ENCODE measurements at places on chromosomes 2 and 18.
A peak's percentile ranks its signal among the peaks of the same experiment; 100 is the strongest.

- no peak for DNase-seq
Observed at GRCh38 chr2:43887176-43887575, 48.4 kb downstream of the ABCG8 start.

DNA sequence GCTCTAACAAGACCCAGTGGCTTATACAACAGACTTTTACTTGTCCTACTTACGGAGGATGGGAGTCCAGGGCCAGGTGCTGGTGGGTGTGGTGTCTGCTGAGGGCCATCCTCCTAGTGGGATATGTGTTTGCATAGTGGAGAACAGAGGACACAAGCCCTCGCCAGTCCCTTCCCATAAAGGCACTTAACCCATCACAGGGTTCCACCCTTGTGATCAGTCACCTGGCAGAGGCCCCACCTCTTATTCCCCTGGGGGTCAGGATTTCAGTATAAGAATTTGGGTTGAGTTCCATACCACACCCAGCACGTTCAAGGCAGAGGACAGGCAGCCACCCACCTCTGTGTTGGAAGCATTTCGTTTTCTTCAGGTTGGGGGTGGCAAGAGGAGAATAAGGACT lies 259.0 kb downstream of the AGAP1 start:
- DNase-seq, result no peak

- DNase-seq, result no peak
Observed at GRCh38 chr2:168526641-168527040, 70.6 kb downstream of the CERS6 start.

- DNase-seq, result no peak
Observed at GRCh38 chr18:10240973-10241372, 213.5 kb upstream of the APCDD1 start.

GRCh38 chr18:23563377-23564043 lies 22.8 kb downstream of the NPC1 start:
- DNase-seq, result peak; percentile 41

DNA sequence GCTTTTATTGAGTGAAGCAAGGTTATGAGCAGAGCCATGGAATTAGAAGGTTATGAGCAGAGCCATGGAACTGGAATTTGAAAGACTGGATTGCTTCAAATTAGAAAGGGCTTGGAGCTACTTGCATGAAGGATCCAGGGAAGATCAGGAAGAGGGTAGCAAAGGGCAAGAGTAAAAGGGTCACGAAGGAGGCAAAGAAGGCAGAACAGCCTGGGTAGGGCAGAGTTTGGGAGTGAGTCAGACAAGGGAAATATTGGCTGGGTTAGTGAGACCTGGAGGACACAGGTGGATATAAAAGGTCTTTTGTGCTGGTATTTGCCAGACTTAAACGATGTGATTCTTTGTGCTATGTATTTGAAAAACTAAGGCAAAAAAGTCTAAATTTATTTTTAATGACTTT lies 65.0 kb downstream of the SEMA4F start:
- no peak for DNase-seq

DNA sequence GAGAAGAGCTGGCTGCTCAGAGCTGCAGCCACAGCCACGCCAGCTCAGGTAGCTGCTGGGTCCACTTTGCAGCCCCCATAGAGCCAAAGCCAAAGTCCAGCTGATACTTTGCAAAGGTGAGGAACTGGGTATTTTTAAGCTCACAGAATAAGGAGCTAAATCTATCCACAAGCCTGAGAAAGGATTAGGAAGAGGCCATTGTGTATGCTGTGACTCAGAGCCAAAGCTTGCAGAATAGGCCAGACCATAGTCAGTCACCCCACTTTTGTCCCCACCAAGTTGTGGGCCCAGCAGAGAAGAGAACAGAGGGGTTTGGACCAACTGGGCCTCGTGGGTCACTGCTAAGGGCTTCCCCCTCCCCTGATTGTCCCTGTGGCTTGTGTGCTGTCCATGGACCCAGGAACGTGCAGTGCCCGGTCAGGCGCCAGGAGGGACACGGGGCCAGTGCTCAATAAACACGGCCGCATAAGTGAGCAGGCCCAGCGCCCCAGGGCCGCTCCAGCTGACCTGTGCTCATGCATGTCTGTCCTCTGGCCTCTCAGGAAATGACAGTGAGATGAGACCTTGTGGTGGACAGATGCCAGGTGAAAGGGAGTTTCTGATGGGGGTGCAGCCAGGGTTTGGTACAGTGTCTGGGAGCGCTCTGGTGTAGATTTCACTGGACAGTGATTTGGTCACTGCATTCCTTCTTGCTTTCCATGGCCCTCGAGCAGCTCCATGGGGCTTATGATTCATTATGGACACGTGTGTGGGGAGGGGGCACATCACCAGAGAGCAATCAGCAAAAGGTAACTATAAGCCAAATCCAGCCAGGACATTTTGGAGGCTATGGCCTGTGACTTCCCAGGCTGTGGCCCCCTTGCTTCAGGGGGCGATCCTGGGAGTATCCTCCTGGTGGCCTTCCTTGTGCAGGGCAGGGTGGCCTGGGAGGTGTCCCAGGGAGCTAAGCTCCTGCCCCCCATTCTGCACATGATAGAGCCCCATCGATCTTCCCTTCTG lies 31.3 kb downstream of the MAL start:
- DNase-seq, result no peak

DNA sequence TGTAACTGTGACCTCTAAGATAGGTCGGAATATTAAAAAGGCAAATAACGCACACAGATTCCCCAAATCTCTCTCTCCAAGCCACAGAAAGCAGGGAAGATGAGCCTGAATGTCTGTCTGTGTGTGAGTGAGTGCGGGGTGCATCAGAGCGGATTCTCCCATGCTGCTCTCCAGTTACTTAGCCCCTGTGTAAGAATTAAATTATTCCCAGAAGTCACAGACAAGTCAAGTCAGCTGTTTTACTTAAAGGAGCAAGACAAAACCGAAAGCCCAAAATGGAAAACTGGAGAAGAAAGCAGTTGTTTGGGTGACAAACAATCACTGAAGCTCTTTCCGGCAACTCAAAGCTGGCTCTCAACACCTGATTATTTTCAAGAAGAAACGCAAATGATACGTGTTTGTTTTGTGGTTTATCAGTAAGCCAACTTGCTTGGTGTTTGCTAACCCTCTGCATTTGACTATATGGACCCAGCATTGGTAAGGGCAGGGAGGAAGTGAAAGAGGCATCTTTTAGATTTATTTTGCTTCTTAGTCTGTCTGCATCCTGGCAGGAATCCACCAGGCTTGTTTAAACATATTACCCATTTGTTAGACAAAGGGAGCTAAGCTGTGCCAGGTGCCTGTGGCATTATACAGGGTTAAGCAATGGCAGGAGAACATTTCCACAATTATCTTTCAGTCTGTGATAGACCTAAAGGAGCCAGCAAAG lies 121.5 kb upstream of the CREB1 start:
- no peak for DNase-seq

- DNase-seq, result no peak
Observed at GRCh38 chr2:162492225-162492624, 148.3 kb downstream of the GCA start.

- DNase-seq, result peak; percentile 20
Observed at GRCh38 chr2:218317835-218318234, 25.5 kb upstream of the TMBIM1 start.

DNA sequence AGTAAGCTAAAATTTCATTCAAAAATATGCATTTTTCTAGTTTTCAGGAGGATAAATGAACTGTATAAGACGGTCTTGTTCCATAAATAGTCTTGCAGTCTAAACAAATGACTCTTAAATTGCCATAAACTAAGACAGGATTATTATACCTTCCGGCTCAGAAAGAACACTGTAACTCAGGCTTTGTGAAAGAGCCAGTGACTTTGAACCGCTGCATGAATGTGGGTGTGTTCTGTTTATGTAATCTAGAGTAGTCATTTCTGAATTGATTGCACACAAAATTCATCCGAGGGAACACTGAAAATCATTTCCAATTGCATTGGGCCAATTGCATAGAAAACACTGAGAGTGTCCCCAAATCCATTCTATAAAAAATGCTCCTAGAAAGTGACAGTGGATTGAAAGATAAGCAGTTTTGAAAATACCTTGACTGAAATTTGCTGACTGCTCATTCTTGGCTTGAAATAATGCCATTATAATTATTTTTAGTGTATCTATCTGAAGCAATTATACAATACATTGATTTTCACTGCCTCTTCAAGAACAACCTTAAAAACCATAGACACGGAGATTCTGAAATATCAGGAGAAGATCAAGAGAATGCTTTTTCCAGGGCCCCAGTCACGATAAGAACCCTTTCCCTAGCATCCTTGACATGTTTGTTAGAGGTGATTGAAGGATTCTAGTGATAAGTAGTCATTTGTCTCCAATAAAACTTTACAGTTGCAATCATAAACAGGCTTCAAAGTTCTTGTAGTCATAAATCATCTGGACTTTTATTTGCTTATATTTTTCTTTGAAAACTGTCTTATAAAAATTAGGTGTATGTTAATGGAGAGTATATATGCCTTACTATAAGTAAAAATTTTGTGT lies 55.4 kb downstream of the CNTNAP5 start:
- no peak for DNase-seq

- no peak for DNase-seq
Observed at GRCh38 chr18:9890196-9890595, 4.4 kb downstream of the TXNDC2 start.

- DNase-seq, result no peak
Observed at GRCh38 chr2:26574066-26574899, 66.9 kb downstream of the CIB4 start.

DNA sequence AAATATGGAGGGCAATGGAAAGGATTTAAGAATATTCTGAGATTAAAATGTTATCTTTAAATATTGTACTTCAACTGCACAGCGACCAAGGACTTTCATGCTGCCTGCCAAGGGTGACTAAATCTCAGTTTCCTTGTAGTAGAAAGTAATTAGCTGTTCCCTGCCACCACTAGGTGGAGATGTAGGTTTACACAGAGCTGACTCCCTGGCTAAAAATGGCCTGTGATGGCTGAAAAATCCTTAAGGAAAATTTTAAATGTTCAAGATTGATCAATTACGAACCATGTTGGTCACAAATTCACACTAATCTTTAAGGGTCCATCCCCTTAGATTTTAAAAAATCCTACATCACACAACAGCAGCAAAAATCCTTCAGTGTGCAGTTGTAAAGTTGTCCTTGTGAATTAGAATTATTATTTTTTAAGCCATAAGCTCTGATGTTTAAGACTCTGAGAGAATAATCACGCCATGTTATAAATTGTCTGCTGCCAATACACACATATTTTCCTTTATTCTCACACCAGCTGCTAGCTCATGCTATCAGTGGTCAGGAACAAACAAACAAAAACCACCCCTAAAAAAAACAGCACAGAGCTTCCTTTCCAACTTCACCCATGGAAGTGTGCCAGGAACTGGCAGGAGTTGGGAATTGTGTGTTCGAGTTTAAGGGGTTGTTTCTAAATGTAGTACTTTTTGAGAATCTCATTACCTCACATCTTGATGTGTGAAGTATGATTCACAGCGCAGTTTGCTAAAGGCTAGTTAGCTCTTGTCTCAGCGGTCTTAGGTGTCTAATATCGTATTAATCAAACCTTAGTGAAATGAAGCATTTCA lies 399.8 kb downstream of the TMEM182 start:
- DNase-seq, result no peak

DNA sequence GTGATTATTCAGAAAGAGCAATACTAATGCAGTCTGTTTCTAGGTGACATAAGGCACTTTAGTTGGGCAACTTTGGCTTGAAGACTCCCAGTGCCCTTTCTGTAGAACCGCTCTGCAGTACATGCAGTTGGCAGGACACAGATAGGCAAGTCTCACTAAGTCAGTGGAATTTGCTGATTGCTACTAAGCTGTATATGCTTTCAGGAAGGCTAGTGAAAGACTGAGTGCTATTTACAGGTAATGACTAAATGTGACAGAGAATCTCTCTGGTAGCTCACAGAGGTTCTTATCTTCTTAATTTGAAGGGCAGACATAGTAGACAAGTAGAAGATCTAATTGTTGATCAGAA lies 243.0 kb downstream of the WDPCP start:
- no peak for DNase-seq

GRCh38 chr18:48542513-48543181 lies 3.8 kb downstream of the CTIF start:
- DNase-seq, result no peak

- DNase-seq, result no peak
Observed at GRCh38 chr2:228949831-228950230, 321.3 kb downstream of the PID1 start.

DNA sequence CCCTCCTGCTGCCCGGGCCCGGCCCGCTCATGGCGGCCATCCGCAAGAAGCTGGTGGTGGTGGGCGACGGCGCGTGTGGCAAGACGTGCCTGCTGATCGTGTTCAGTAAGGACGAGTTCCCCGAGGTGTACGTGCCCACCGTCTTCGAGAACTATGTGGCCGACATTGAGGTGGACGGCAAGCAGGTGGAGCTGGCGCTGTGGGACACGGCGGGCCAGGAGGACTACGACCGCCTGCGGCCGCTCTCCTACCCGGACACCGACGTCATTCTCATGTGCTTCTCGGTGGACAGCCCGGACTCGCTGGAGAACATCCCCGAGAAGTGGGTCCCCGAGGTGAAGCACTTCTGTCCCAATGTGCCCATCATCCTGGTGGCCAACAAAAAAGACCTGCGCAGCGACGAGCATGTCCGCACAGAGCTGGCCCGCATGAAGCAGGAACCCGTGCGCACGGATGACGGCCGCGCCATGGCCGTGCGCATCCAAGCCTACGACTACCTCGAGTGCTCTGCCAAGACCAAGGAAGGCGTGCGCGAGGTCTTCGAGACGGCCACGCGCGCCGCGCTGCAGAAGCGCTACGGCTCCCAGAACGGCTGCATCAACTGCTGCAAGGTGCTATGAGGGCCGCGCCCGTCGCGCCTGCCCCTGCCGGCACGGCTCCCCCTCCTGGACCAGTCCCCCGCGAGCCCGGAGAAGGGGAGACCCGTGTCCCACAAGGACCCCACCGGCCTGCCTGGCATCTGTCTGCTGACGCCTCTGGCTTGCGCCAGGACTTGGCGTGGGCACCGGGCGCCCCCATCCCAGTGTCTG lies 767 bp downstream of the RHOB start:
- peak; percentile 43 for DNase-seq

DNA sequence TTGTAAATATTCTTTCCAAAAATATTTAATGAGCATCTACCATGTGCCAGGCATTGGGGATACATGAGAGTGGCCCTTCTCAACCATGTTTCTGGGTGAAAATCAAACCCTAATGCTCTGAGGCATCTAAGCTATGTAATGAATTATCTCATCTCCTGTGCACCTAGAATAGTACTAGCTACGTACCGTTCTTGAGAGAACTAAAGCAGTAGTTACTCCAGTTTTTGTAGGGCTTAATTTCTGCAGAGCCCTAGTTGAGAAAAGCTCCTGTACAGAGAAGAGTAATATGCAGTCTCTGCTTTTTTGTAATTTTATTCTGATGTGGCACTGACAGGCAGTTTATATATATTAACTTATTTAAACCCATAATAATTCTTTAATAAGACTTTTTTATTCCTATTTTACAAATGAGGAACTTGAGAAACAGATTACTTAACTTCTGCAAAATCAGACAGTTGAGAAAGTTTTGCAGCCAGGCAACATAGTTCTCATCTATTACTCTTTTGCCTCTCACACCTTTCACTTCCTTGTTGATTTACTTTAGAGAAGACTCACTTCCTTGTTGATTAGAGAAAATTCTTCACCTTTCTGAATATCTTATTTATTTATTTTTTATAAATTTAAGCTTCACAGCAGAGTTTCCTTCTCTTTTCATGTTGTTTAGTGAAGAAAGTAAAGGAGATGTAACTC lies 3.1 kb downstream of the SPOPL start:
- DNase-seq, result peak; percentile 23
